GM13977 (cell line): ENCODE measurements at places on chromosomes 4 and X.

DNA sequence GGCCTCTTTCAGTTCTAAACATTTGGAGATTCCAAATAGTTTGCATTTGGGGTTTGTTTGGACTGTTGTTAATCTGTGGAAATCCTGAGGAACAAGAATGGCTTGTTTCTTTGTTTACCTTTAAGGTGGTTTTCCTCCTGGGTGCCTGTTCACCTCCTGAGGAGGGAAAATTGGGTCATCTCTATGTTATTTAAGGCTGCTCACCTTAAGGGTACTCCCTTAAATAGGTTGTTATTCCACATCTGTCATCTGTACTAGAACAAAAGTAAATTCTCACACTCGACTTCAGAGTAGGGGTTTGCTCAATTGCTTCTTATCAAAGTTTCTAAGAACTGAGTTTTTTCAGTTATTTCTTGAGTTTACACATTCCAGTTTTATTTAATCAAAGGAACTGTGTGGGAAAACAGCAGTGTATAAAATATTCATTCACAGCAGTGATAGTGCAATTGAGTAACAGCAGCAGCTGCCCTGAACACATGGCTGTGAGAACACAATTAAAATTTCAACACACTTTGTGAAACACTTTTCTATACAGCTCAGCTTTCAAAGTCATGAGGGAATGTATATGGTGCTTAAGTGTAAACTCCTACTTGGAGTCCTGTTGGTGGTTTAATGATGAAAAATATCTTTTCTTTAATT lies 238.5 kb upstream of the PGRMC2 start:
- no peak for DNase-seq

- no peak for DNase-seq
Measured at GRCh38 chr4:114200026-114200425, 220.6 kb upstream of the ARSJ start.

DNA sequence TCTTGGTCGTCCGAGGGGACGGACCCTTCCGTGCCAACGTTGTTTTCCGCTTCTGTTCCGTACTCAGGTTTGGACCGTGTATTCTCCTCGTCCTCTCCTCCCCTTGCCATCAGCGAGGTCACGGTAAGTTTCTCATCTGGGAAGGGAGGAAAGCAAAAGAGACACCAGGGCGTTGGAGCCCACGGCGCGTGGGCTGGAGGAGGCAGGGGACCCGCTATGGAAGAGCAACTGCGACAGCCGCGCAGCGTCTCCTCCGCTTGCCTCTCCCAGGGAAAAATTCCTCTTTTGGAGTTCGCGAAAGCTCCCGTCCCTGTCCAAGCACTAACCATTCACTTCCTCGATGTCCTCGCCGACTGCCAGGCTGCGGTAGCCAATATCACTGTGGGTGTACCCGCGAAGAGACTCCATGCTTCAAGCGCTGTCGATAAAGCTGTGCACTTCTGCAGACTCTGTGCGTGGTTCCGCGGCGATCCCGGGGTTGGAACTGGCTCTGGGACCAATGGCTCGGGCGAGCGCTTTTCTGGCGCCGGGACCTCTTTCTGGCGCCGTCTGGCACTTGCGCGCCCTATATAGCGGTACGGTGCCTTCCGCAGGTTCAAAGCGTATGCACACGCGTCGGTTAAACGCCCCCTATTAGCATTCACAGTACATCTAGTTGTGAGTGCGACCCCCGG lies at the start of gene ESX1:
Gene ESX1, minus strand, starts transcription at position 492 of the 674 bp plus-strand sequence. Its CDS starts 84 bp downstream, at position 408.
- DNase-seq = no peak

- no peak for DNase-seq
Measured at GRCh38 chr4:181944527-181944926, 298.7 kb upstream of the TENM3 start.

- DNase-seq = no peak
Measured at GRCh38 chrX:29913647-29914046, 301.7 kb upstream of the MAGEB2 start.

DNA sequence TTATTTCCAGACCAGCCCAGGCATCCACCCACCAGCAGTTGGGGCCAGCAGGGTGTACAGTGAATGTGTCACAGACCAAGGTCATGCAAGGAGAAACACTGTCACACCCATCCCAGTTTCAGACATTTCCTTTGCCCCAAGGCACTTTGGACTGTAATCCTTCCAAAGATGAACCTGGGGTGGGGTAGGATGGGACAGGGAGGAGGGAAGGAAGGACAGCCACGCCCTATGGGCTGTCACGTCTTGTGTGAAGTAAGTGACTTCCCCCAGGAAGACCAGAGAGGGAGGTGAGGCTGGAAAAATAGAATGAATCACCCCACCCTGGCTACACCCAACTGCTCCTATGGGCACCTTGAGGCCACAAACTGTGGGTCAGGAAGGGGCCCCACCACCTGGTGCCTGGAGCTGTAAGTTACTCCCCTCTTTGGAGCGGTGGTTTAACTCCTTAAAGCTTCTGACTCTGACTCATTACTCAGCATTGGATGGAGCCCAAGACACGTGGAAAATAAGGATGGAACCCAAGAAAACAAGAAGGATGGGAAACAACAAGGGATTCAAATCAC lies 349.9 kb upstream of the KLF3 start:
- no peak for DNase-seq

DNA sequence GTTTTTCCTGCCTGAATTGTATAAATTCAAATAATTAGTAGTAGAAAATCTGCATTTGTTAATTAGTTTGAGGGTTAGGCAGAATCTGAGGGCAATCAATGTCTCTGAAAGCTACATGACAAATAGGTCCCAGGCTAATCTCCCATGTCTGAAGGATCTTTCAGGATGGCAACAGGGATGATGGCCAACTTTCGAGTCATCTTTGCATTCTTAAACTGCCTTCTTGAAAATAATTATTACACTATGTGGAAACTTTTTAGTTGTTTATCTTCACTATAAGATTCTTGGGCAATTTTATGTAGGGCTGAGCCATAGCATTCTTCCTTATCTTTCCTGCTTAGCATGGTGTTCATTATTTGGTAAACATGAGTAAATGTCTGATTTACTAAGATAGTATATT lies 490.3 kb upstream of the EPHA5 start:
- no peak for DNase-seq

DNA sequence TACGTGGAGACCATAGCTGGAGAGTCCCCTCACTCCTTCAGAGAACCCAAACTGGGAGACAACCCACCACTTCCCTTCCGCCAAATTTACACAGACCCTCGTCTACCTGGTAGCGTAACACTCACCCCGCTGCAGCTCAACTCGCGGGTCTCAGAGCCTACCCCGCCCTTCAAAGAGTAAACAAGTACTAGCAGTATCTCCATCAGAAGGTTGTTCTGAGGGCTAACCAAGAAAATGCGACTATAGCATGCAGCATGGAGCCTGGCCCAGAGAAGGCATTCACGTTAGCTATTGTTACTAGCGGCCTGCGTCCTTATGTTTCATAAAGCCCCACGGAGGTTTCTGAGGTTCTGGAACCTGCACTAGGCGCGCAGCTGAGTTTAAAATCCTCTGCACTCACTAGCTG lies 531 bp upstream of the MANBA start:
- no peak for DNase-seq

- no peak for DNase-seq
Measured at GRCh38 chr4:156362581-156362980, 408.9 kb upstream of the CTSO start.

DNA sequence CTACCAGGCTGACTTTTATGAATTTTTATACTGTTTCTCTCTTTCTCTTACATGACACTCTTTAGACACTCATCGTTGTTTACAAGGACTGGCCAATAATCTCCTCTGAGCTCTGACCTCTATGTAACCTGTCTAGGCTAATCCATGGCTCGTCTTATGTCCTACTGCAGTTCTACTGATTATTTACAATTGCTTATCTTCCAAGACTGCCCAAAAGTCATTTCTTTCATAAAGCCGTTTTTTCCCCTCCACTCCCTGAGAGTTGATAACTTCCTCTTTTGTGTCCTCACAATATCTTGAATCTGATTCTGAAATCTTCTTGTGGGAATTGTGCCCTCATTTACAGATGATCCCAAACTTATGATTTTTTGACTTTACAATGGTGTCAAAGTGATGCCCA lies 18.3 kb upstream of the SNCA start:
- no peak for DNase-seq

DNA sequence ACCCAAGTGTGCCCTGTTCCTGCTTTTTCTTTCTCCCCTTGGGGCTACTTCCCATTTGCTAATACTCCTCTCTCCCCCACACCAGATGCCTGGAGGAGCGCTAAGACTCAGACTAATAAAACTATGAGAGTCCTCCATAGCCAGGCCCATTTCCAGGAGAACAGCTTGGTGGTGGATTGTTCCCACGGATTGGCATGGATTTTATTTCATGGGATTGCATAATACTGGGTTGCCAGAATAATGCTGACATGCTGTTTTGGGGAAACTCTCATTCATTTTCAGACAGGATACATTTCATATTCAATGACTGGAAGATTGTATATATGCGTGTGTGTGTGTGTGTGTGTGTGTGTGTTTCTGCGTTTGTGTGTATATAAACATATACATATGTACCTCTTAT lies 447.5 kb upstream of the PITX2 start:
- DNase-seq = no peak

GRCh38 chr4:143199503-143199902 lies 14.8 kb downstream of the USP38 start:
- no peak for DNase-seq

DNA sequence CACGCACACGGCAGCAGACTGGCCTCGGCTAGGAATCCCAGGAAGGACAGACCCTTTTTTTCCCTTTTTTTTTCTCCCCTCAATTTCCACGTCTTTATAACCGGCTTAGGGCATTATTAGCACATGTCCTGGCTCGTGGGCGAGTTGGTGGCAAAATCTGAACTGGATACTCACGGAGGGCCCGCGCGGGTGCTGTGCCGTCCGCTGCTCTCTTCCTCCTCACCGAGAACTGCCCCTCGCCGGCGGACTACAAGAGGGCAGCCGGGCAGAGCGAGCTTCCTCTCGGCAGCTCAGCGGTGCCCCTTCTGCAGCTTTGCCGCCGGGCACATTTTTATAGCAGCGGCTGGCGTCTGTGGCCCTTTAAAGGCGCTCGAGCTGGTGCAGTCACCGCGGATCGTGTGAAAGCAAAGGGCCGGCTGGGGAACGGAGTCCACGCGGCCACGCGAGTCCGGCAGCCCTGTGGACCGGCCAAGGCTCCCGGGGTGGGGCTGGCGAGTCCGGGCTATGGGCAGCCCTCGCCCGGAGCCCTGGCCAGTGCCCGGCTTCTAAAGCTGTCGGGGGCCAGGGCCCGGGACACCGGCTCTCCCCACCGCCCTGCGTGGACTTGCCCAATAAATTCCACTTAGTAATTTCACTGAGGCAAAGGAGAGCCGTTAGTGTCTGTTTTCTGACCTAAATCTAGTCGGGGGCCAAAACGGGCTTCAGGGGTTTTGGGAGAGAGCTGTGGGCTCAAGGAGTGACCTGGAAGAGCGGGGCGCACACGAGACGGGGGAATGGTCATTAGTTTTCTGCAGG lies 1.3 kb upstream of the CITED1 start:
- DNase-seq = peak; percentile 67

DNA sequence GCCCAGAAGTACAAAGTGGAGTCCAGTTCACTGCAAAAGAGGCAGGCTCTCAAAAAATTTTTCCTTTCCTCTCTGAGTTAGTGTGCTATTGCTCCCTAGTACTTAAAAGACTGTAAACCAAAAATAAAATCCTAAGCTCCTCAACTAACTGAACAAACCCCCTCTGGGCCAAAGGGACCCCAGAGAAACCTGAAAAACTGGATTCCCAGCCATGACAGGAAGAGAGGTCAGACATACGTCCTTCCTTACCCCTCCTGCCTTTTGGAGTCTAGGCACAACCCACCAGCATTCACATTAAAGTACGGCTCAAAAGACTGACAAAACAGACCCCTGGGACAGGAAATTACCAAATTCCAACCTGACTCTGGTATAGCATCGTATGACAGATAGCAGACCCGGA lies 957.9 kb upstream of the PRKX start:
- DNase-seq = no peak

- DNase-seq = no peak
Measured at GRCh38 chr4:16245241-16245640, 19.0 kb upstream of the TAPT1 start.

- no peak for DNase-seq
Measured at GRCh38 chr4:112153211-112153791, 8.0 kb downstream of the FAM241A start.

- no peak for DNase-seq
Measured at GRCh38 chr4:127000846-127001245, 631.9 kb upstream of the INTU start.

- DNase-seq = peak; percentile 12
Measured at GRCh38 chr4:80173401-80173800, 23.9 kb upstream of the PRDM8 start.

- no peak for DNase-seq
Measured at GRCh38 chrX:81305240-81305639, 103.3 kb downstream of the SH3BGRL start.

GRCh38 chr4:158316264-158316663 lies 106.0 kb downstream of the TMEM144 start:
- no peak for DNase-seq

GRCh38 chrX:106894392-106894909 lies 8.7 kb downstream of the RIPPLY1 start:
- DNase-seq = peak; percentile 34

GRCh38 chr4:139817657-139818452 lies 152.2 kb downstream of the MGST2 start:
- DNase-seq = no peak

DNA sequence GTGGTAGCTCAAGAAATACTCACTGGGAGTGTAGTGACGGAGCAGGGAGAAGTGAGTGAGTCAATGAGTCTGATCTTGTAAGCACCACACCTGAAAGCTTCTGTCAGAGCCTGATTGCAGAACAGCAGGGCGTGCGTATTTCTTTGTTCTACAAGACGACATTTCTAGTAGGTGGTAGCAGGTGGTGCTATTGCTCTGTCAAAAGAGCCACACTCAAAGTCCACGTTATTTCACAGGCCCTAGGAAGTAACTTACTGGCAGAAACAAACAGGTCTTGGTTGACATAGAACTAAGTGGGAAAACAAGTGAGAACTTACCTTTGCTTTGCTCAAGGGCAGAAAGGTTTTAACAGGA lies 46.4 kb upstream of the SPRY1 start:
- DNase-seq = no peak

- no peak for DNase-seq
Measured at GRCh38 chr4:83732114-83732635, 196.3 kb downstream of the GPAT3 start.

- no peak for DNase-seq
Measured at GRCh38 chr4:78379991-78380729, 171.4 kb upstream of the ANXA3 start.
